ENCODE measurements at places on chromosomes 6 and 20.

DNA sequence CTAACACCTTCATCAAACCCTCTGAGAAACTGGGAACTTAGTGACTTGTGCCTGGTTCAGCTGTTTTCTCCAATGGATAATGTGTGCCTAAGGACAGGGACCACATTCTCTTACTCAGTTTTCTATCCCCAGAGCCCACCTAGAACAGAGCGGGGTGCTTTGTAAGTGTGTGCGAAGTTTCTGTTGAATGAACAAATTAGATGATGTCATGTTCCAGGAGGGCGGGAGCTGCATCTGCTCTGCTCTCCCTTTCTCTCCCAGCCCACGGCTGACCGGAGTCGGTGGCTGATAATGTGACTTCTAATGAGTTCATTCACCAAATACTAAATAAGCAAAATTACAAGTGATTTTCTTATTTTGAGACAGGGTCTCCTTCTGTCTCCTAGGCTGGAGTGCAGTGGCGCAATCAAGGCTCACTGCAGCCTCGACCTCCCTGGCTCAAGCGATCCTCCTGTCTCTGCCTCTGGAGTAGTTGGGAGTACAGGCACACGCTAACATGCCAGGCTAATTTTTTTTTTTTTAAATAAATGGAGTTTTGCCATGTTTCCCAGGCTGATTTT, 60.7 kb upstream of the FNDC1 start:
- no peak for DNase-seq

DNA sequence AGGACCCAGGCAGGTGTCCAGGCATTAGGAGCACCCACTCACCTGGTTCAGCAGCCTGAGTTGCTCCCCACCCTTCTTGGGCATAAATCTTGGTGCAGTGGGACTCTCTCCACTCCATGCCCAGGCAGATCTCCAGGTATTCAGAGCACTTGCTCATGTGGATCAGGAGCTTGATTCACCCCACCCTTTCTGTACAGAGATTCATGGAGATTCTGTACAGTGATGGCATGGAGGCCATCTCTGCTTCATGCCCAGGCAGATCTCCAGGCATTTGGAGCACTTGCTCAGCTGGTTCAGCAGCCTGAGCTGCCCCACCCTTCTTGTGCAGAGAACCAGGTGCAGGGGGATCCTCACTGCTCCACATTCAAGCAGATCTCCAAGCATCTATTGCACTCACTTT, 44.1 kb downstream of the BEND6 start:
- no peak for DNase-seq

GRCh38 chr6:87241304-87241703, 81.1 kb upstream of the SMIM8 start:
- no peak for DNase-seq

- no peak for DNase-seq
Observed at GRCh38 chr20:23243791-23244155, 106.8 kb upstream of the NXT1 start.

- DNase-seq = no peak
Observed at GRCh38 chr6:10529231-10529801, 8.2 kb downstream of the GCNT2 start.

GRCh38 chr6:138722425-138723371, 50.9 kb upstream of the CCDC28A start:
- DNase-seq = no peak

DNA sequence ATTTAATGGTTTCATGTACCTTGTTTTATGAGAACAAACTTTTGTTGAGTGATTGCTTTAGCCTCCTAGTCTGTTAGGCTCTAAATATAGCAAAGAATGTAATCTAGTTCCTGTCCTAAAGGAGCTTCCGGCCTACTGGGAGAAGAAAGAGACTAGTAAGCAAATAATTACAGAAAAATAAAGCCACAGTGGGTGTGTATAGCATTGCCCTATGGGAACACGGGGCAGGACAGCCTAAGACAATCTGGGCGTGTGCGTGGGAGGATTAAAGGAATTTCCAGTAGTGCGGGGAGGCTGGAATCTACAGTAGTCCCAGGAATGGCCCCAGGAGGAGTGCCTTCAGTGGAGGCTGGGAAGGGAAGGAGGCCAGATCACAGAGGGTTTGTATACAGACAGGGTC, 98.1 kb upstream of the AKAP12 start:
- no peak for DNase-seq

DNA sequence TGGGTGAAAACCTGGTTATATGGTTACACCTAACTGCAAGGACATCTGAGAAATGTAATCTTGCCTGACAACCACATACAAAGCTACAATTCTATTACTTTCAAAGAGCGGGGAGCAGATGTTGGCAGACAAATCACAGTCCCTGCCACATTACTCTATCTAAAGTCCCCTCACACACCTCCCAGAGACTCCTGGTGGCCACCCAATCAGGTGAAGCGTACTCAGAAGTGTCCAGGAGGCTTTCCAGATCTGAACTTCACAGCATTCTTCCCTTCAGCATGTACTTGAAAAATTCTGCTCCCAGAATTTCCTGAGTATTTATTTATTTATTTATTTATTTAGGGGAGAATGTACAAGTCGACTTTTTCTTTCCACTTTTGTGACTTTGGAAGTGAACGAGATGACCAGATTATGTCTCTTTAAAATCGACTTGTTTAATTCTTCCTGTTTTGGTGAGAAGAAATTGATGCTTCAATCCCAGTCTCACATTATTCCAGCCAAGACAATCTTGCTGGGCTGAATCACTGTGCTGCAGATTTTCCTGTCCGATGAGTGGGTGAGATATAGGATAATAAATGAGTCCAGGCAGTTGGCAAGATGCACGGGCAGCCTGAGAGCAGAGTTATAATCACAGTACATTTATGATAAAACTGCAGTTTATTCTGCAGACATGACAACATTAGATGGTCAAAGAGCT, 46.9 kb upstream of the POPDC3 start:
- no peak for DNase-seq

DNA sequence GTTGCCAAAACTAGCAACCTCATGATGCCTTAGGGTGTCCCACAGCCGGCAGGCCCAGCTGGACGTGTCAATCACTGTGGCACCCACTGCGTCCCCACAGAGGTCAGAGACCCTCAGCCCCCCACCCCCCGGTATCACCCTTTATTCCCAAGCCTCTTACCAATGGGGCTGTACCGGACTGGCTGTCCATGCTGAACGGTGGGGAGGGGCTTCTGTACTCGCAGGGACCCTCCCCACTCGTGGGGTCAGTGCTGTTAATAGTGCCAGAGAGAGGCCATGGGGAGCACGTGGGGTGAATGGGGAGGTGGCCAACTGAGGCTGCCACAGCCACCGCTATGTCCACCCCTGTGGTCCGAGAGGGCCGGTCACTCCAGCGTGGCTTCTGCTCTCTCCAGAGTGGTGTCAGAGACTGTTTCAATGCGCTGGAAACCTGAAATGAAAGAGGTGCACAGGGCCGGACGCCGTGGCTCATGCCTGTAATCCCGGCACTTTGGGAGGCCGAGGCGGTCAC, 68.6 kb downstream of the THBS2 start:
- no peak for DNase-seq

DNA sequence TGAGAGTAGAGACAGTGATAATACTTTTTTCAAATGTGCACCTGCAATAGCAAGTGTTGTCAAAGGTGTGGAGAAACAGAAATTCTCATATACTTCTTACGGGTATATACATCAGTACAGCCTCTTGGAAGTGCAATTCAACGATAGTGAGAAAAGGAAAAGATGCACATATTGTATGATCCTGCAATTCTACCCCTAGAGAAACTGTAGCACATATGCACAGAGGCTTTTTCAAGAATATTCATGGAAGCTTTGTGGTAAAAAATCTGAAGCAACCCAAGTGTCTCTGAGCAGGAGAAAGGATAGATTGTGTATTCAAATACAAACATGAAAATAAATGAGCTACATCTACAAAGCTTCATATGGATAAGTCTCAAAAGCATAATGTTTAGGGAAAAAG, 94.7 kb upstream of the PREP start:
- DNase-seq = no peak

Measured in stimulated activated CD8-positive, alpha-beta memory T cell treated with anti-CD3 and anti-CD28 coated beads, Interleukin-4, amount 100 ng/mL, for 1 hour (primary cell).